CD4-positive, alpha-beta T cell treated with Interleukin-15 for 4 hours (primary cell): ENCODE measurements at places on chromosomes 1 and 21.

GRCh38 chr1:156148216-156148615 is 5.2 kb upstream of the SEMA4A start:
- no peak for DNase-seq

- DNase-seq = no peak
These were observed 5.6 kb downstream of the AIRE start for GRCh38 chr21:44291078-44291935.

DNA sequence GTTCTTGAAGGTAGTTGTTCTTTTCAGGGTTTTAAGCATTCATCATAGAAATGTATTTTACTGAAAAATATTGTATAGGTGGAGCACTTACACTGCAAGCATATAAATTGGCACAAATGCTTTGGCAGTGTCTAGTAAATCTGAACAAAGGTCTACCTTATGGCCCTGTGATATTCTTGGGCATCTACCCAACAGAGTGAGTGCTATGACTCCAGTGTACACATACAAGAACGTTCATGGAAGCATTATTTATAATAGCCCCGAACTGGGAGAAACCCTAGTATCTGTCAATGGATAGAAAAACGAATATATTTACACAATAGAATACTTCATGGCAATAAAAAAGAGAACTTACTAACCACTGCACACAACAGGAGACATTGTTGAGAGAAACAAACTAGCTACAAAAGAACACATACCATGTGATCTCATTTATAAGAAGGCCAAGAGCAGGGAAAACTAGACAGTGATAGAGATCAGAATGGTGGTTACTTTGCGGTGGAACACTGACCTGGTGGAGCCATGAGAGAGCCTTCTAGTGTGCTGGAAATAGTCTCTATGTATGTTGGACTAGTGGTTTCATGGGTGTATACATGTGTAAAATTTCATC is 96.0 kb downstream of the MAB21L3 start:
- DNase-seq = no peak

GRCh38 chr1:227541796-227542152 is 21.6 kb upstream of the ZNF678 start:
- DNase-seq = no peak

GRCh38 chr1:236913371-236914037 is 90.7 kb downstream of the MT1HL1 start:
- DNase-seq = no peak

- no peak for DNase-seq
These were observed 746 bp upstream of the LAMC1 start for GRCh38 chr1:183022202-183023145.

- DNase-seq = no peak
These were observed 126.2 kb downstream of the FGGY start for GRCh38 chr1:59422921-59423575.

DNA sequence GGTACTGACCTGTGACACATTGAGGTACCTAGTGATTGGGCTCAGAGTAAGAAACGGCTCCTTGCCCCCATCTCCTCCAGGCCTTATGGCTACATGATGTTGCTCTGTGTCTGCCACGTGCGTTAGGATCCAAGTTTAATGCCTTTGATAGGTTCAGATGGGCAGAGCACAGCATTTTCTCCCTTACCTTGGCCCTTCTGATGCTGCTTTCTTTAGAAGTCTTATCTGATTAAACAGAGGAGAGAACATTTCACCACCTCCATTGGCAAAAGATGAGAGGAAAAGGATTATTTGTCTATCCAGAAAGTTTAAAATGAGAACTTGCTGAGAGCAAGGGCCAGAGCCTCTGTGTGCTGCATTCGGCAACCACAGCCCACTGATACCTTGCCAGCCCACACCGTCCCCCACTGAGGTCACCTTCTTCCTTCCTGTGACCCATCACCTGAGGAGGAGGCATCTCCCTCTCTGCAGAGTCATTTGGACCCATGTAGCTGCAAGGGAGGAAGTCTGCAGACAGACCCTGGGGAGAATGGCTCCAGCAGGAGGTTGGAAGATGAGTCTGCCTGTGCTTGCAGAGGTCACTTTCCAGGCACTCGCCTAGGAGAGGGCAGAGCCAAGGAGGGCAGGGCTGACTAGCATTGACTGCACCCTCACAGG is 16.7 kb downstream of the SHISA4 start:
- DNase-seq = no peak

DNA sequence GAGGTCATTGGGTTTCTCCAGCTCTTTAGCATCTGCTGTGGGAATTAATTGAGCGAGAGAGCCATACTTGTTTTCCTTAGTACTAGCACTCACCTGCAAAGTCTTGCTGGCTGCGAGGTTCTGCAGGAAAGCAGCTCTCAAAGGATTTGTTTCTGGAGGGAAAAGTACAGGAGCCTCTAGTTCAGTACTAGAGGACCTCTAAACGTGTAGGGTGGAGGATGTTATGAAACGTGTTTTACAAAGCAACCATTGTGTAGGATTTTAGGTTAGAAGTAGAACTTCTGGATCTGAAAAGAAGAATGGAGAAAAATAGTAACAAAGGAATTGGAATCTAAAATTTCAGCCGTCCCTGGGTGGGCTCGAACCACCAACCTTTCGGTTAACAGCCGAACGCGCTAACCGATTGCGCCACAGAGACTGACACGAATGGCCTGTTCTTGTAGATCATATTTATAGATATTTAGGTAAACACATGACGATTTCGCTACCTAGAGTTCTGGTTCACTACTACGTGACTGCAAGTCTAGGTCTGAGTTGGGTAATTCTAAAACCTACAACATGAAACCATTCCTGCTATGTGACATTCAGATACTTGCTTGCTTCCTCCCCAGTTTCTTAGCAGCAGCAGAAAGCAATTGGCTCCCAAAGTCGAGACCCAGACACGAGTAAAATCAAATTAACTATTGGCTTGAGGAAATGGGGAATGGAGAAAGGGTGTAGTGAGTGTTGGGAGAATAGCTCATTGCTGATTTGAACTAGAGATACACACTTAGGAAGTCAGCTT is 60.2 kb upstream of the CFAP126 start:
- DNase-seq = no peak

GRCh38 chr1:117535821-117536220 is 70.0 kb upstream of the TENT5C start:
- DNase-seq = peak; percentile 11

DNA sequence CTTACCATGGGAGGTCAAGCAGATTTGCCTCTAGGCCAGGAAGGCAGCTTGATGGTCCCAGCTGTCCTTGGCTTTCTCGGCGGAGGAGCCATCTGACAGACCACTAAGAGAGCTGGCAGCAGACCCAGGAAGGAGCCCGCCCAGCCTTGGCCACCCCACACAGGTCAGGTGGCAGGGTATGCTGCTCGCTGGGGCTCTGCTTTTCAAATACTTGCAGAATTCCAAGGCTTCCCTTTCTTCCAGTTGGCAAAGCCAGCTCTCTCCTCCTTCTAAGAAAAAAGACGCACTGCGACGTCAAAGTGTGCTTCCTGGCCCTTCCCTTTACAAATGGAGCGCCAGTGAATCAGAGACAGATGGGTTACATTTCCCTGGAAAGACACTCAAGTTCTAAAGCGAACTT is 229.4 kb downstream of the CACNA1E start:
- DNase-seq = no peak

DNA sequence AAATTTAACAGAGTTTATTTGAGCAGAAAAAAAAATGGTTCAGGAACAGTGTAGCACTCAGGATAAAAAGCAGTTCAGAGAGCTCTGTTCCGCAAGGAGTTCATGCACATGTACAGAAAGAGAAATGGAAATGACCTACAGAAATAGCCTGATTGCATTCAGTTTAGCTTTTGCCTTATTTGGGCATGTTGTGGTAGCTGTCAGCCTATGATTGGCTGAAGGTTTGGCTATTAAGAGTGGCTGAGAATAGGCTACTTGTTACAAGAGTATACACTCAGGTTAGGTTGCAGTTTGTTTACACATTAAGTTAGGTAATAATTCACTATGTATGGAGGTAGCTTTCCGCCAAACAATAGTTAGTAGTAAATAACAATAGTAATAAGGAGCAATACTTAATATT is 511.0 kb upstream of the TMPRSS15 start:
- DNase-seq = no peak

GRCh38 chr1:168260393-168260792 is 20.3 kb upstream of the TBX19 start:
- DNase-seq = no peak

GRCh38 chr1:156664767-156665411 is 12.3 kb downstream of the NES start:
- no peak for DNase-seq

- peak; percentile 86 for DNase-seq
These were observed at the start of gene AUNIP for GRCh38 chr1:25858906-25859789. Gene AUNIP (minus strand): TSS chr1:25859457. CDS start chr1:25859357, 100 bp downstream.

DNA sequence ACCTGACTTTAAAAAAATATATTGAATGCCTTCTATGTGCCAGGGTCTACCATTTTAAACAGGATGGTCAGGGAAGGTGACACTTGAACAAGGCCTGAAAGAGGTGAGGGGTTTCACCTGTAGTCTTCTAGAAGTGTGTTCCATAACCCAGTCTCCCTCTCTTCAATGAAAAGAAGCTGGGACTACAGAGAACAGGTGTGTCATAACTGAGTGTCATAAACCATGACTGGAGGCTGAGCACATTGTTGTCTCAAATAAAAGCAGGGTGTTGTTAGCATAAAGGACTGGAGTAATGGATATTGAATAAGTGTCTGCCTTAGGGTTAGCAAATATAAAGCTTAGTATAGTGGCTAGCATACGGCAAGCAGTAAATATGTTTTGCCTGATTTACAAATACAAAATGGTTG is 65.4 kb downstream of the SYDE2 start:
- no peak for DNase-seq

DNA sequence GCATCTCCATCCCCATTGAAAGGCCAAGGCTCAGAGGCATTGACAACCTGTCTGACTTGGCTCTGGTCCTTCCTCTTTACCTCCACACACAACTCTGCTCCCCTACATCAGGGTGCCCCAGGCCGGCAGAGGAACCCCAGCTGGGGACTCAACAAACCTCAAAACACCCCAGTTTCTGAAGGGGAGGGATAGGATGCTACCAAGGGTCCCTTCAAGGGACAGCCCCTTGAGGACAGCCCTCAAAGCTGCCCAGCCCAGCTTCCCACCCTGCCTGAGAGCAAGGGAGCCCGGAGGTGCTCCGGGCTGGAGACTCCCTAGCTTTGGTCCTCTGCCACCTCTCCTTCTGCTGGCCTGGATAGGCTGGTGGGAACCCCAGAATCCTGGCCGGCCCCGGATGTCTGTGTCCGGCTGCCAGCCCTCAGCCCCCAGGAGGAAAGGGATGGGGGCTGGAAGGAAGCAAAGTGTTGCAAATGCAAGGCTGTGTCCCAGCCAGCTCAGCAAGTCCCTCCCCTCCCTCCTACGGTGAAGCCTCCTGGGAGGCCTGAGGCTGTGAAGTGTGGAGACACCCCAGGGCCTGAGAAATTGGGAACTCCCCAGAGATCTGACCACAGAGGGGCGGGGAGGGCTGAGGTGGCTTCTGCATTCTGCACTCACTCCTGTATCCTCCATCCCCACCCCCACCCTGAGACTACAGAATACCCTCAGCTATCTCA is 1.1 kb upstream of the MARCKSL1 start:
- DNase-seq = peak; percentile 65

DNA sequence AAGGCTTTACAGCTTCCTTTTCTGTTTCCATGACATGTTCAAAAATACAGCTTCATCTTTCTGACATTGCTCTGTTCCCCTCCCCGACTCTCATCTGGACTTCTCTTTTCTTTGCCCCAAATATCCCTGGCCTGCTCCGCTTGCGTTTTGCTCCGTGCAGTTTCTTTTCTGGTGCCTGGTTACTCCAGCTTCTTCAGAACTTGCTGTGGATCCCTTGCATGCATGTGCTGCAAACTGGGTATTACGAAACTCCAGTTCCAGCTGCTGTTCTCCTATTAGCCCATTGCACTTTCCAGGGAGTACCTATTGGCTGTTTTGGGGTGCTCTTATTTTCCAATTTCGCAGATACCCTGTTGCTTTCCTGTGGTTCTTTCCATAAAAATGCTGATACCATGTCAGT is 9.9 kb upstream of the NDC1 start:
- no peak for DNase-seq

DNA sequence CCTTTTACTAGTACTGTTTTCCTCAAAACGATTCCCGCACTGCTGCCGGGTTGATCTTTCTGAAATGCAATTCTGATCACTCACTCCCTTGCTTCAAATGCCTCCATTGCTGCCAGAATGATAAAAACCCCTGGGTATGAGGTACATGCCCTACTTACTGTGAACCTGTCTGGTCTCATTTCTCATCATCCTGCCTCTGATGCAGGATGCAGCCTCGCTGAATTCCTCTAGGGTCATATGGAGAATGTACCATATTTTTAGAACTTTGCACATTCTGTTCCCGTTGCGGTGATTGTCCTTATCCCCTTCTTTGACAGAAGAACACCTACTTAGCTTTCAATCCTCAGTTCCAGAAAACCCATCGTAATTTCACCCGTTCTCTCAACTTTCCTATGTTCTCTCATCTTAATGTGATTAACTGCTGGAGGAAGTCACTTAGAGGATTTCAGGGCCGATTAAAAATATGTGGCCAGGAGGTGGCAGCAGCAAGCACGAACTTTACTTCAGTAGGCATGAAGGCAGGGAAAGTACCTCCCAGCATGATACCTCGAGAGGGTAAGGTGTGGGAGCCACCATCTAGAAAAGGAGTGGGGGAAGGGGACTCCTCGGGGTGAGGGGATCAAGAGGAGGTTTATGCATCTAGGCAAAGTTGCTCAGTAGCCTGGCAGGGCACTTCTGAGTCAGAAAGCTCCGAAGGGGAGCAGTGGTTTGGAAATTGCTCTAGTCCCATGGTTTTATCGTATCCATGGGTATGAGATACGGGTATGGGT is 361.5 kb upstream of the ZP4 start:
- no peak for DNase-seq

DNA sequence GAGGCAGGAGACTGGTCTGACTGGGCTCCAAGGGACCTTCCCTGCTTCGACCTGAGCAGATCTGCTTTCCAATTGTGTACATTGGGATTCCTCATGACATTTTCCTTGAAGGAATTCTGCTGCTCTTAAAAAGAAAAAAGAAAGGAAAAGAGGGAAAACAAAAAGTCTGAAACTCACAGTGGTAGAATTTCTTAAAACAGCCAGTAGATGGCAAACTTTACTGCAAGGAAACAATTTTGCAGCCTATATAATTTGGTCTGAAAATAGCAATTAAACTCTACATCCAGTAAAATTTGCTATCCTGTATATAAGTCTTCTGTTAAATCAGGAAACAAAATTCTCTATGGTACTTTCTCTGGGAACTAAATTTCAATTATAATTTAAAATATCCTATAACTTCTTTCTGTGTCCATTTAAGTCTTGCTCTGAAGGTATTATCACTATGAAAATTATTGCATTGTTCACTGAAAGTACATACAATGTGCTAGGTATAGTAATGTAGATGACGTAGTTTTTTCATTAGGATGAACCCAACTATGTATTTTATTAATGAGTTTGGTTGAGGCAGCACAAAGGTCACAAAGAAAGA is 59.8 kb downstream of the CRB1 start:
- no peak for DNase-seq
